CD4-positive, alpha-beta T cell treated with Interleukin-4 for 4 hours (primary cell): ENCODE measurements at places on chromosomes 6 and 20.

DNA sequence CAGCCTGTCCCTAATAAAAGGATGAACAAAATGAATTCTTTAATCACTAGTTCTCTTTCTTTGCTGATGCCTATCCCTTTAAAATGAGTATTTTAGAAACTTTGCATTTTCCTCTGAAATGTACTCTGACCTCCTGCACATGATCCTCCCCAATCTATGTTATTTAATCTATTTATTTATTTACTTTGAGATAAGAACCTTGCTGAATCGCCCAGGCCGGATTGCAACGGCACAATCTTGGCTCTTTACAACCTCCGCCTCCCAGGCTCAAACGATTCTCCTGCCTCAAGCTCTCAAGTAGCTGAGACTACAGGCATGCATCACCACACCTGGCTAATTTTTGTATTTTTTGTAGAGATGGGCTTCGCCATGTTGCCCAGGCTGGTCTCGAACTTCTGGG lies 27.9 kb downstream of the ADTRP start:
- no peak for DNase-seq

GRCh38 chr20:56759741-56760278 lies 130.7 kb downstream of the TFAP2C start:
- DNase-seq = no peak

- DNase-seq = no peak
Observed at GRCh38 chr6:5481033-5481432, 219.7 kb downstream of the FARS2 start.

GRCh38 chr6:158654498-158654897 lies 4.6 kb downstream of the SYTL3 start:
- DNase-seq = no peak

- no peak for DNase-seq
Observed at GRCh38 chr20:46014517-46015396, 6.0 kb downstream of the MMP9 start.

- DNase-seq = no peak
Observed at GRCh38 chr6:19327661-19328060, 509.5 kb upstream of the ID4 start.

DNA sequence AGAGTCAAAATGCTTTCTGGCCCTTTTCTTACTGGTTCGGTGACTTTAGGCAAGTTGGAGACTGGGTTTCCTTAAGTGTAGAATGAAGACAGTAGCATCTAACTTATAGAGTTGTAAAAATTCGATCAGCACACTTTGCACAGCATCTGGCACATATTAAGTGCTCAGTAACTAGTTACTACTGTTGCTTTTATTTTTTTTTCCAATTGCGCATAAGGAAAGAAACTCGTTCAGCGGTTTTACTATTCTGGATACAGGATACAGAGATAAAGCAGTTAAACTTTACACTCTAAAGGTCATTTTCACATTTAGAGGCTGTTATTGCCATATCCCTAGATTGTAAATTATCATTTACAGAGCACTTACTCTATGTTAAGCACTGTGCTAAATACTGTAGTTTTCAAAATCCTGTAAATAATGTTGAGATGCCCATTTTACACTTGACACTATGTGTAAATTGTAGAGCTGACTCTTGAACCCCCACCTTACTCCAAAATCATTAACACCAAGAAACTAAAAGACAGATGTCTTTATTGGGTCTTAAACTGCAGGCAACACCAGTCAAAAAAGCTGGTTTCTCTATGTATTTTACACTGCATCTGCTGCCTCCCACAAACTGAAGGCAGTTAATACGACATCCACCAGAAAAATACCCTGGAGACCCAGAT lies 886 bp downstream of the ROMO1 start:
- DNase-seq = no peak

DNA sequence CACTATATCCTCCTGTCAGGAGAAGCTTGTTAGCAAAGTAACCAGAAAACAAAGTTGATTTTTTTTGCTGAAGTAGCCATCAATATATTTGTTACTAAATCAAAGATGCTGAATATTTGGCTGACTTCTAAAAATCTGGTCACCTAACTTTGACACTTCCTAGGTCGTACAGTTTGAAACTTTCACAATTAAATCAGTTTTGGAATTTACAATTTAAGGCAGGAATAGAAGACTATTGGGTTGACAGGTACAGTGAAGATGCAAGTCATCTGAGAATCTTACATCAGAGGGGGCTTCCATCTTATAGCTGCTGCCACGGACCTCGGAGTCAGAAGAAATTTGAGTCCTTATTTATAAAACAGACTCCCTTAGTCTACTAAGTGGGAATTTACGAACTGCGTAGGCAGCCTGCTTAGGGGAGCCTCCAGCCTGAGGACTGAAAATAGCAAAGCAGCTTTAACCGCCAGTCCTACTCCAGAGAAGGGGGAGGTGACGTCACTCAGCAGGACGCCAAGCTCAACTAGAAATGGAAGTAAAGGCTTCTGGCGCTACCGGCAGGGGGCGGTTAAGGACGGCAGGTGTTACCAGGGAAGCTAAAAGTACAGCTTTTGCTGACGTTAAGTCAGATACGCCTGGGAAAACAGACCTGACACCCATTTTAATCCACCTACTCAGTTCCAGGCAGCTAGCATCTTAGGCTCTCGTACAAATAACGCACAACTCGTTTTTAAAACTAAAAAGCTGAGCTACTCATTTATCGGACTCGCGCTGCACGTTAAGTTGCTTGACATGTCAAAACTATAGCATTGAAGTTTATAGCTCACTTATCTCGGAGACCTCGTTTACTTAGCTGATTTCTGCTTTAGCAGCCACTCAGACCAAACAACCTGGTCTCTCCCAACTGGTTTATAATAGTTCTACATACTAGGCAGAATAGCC lies 61.1 kb upstream of the HFE start:
- peak; percentile 90 for DNase-seq

DNA sequence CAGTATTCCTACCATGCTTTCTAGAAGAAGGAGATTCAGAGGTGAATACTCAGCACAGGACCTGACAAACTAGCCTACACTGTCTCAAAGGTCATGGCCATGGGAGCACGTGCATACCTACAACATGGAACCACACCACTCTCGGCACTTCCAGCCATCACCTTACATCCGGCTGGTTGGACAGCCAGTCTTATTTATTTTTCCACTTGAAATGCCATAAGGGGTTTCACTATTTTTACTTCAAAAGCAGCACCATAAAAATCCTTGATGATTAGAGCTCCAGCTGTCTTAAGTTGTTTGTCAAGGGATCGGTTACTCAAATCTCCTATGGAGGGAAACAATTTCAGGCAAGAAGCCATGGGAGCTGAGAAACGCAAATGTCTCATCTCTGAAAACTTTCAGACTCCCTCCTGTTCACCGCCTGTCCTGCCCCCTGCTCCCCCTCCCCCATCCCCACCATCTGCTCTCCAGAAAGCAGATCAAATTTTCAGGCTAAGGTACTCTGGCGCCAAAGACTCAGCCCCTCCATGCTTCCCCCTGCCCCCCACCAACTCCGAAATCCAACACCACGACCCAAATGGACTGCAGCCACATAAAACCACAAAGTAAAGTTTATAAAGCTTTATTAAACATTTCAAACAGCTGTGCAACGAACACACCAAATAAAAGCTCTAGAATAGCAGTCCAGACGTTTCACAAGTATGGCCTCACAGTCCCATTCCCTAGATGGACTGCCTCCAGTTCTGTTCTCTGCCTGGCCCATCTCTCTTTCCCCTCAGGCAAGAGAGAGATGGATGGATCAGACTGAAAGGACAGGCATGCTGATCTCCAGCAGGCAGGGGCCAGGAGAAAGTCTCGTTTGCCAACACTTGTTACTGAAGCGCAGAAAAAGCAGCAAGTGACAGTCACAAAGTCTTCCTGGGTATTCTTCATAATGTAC lies 4.0 kb upstream of the NNAT start:
- DNase-seq = no peak

- no peak for DNase-seq
Observed at GRCh38 chr6:24105191-24105590, 20.8 kb upstream of the NRSN1 start.

- DNase-seq = no peak
Observed at GRCh38 chr6:119032428-119032827, 46.0 kb downstream of the FAM184A start.

DNA sequence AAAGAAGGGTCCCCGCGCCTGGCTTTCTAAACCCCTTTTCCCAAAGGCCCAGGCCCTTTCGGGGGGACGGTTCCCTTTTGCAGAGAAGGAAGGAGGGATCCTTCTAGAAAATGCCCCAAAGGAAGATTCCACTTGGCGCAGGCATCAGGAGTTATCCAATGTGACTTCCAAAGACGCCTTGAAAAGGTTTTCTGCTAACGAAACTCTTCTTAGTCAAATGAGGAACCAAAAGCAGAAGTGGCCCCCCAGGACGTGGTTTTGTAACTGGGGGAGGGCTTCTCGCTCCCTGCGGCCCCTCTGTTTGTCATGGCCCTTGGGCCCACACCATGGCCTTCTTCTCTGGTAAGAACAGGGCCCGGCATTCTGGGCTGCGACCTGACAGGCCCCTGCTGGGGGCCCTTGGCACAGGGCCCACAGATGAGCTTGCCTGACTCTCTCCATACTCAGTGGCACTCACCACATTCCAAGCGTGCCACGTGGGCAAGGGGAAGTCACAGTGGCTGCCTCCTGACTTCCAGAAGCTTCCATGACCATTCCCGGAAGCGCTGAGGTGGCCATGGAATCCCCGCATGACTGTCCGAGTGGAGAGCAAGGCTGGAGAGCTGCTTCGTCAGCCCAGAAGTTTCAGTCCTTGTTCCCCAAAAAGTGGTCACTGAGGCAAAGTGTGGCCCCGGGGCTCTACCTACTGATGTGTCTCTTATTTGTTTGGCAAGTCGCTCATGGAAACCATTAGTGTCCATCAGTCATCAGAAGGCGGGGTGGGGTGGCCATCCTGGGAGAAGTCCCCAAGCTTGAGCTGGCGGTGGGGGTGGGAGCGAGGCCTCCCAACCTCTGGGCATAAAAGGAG lies 834 bp upstream of the CTSZ start:
- DNase-seq = peak; percentile 13

DNA sequence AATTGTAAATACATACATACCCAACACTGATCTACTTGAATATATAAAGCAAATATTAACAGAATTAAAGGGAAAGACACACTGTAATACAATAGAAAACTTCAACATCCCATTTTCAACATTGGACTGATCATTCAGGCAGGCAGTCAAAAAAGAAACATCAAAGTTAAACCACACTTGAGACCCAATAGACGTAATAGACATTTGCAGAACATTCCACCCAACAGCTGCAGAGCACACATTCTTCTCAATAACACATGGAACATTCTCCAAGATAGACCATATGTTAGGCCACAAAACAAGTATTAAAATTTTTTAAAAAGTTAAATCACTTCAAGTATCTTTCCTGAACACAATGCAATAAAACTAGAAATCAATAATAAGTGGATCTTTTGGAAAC lies 698.2 kb downstream of the COL12A1 start:
- no peak for DNase-seq

DNA sequence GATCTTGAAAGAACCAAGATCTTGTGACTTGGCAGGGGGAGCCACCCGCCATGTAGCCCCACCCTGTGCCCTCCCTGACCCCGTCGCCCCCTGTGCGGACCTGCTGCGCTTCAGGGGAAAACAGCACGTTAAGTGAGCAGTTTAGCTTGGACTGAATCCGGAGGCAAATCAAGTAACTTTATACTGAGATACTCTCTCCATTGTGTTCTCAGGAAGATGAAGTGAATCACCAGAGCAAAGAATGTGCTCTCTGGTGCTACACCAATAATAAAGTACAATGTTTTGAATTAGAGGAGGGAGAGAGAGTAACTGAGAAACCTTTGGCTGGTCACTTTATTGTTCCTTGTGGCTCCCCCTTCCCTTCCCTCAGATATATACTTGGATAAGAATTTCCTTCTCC lies 83.4 kb downstream of the TXNDC5 start:
- DNase-seq = no peak

DNA sequence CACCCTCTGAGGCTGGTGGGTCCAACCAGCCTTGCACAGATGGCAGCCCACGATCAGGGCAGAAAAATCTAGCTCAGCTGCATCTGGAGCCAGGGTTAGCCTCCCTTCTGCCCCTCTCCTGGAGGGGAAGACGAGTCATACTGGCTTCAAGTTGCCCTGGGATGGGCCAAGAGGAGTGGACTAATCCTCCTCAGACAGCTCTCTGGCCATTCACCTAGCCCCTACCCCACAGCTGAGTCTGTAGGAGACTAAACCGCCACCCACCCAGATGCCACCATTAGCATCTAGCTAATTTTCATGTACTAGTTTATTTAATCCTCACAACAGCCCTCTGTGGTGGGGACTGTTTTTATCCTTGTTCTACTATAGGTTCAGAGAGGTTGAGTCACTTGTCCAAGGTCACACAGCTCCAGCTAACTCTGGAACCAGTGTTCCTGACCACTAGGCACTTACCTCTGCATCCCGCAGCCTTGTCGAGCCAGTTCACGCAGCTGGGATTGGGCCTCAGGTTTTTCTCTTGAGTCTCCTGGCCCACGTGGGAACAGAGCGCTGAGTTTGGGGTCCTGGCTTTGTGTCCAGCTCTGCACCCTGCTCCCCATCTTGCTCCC lies 48.5 kb upstream of the CCDC167 start:
- no peak for DNase-seq

- DNase-seq = no peak
Observed at GRCh38 chr6:24859608-24860200, 61.0 kb upstream of the ARMH2 start.

GRCh38 chr6:36678488-36679042 lies at the start of gene CDKN1A:
TSS of gene CDKN1A (plus strand) at chr6:36678714. CDS start at chr6:36684102, 5,388 bp downstream.
- peak; percentile 72 for DNase-seq

DNA sequence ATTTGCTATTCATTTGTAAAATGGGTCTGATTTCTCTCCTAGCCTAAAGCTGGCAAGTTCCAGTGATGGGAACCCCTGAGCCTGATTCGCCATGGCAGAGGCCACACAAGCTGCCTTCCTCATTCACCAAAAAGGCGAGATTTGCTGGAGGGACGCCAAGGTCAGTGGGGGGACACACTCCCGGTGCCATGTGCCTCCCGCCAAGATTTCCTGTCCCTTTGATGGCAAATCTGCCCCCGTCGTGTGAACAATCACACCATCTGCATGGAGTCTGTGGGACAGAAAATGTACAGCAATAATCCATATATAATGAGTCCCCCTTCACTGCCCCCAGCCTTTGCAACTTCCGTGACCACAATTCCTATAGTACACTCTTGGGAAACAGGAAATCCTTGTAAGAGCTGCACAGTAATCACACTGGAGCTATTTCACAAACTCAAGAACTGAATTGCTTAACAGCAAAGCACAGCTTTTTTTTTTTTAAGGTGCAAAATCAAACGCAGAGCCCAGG lies 15.7 kb upstream of the IGF2R start:
- DNase-seq = no peak

- no peak for DNase-seq
Observed at GRCh38 chr6:62474793-62475192, 188.8 kb upstream of the KHDRBS2 start.

DNA sequence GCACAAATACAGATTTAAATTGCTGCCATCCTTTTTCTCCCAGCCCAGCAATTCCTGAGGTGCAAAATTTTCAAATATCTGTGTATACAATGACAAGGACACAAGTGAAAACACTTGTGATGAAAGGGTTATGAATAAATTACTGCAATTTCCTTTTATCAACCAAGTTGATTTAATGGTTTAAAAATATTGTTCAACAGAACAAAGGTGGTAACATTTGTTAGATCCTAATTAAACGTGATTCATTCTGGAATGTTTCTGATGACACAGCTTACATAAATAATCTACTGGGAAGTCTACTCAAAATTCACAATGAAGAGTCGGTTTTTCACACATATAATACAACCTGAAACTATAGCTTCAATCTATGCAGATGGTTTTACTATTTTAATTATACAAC lies 17.1 kb downstream of the B4GALT5 start:
- DNase-seq = no peak

GRCh38 chr6:146892613-146893401 lies 294.0 kb downstream of the ADGB start:
- DNase-seq = no peak
